Activated CD4-positive, alpha-beta T cell treated with anti-CD3 and anti-CD28 coated beads for 24 hours (primary cell): ENCODE measurements at places on chromosomes 16 and 17.

- no peak for DNase-seq
These were observed 214.9 kb upstream of the MPHOSPH6 start for GRCh38 chr16:82384949-82385348.

GRCh38 chr17:55909776-55910175 lies 158.9 kb downstream of the PCTP start:
- no peak for DNase-seq

DNA sequence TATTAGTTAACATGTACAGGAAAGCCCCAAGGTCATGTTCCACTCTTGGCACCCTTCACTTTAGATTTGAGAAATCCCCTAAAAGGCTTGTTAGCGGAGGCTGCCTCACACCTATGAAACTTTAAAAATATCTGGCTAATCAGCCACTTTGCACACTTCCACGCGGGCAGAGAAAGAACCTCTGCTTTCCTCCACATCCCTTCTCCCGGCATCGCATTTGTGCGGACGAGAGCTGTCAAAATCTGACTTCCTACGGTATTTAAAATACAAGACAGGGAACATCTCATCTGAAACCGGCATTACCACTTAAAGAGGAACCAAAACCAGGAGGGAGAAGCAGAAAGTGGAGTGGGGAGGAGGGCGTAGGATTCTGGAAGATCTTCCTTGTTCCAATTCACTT lies 422.3 kb downstream of the TMEM114 start:
- no peak for DNase-seq

DNA sequence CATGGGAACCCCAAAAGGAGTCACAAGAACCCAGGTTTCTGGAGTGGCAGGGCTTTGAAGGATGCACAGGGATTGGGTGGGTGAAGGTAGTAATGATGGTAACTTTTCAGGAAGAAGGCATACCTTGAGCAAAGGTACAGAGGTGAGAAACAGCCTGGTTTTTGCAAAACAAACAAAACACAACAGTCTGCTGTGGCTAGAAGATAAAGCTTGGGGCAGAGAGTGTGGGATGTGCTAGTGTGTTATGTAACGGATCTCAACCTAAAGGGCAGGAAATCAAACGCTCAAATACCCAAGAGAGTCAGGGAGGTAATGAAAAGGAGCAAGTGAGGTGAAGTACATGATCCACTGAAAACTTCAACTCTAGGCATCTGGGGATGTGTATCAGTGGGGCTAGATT lies 4.6 kb downstream of the PTGES3L start:
- DNase-seq: no peak

DNA sequence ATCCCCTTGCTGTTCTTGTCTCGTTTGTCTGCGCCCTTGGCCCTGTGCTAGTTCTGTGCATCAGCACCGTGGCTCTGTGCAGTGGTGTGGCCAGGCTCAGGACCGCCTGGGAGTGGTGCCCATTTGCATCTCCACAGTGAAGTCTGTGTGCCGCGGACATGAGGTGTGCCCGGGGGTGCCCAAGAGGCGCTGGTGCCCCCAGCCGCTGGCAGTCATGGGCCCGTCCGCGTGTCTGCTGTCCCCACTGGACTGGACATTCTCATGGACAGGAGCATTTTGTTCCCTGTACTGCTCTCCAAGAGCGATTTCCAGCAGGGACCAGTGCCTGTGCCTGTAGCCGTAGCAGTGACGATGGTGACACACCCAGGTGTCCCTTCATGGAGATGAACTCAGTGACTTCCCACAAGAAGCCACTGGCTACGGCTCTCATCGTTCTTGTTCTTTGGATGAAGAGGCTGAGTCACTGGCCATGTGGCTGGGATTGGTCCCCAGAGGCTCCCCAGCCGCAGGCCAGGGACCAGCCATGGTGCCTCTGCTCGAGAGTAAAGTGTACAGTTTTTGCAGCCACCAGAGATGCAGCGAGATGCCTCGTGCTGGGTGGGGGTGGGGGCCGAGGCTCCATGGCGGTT lies 13.0 kb upstream of the MC1R start:
- no peak for DNase-seq

GRCh38 chr17:78499715-78500540 lies 77.3 kb downstream of the DNAH17 start:
- DNase-seq: no peak

GRCh38 chr17:2233441-2233947 lies 70.1 kb downstream of the SMG6 start:
- DNase-seq: no peak

DNA sequence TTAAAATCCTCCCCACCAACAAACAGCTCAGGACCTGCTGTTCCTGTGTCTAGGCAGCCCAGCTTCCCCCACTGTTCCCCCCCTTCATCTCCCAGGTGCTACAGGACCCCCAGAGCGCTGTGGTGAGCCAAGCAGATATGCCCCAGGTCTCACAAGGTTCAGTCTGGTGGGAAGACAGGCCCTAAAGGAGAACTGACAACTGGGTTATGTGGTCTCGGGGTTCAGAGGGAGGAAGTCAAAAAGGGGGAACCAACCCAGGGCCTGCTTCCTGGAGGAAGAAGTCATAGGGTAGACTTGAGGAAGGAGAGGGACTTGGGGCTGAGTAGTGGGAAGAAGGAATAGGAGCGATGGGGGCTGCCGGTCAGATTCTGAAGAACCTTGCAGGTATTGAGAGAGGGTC lies 2.6 kb downstream of the RIPOR1 start:
- DNase-seq: no peak

- no peak for DNase-seq
These were observed 2.3 kb upstream of the PECAM1 start for GRCh38 chr17:64393000-64393402.

- no peak for DNase-seq
These were observed 529.7 kb downstream of the WWOX start for GRCh38 chr16:78629173-78629572.

DNA sequence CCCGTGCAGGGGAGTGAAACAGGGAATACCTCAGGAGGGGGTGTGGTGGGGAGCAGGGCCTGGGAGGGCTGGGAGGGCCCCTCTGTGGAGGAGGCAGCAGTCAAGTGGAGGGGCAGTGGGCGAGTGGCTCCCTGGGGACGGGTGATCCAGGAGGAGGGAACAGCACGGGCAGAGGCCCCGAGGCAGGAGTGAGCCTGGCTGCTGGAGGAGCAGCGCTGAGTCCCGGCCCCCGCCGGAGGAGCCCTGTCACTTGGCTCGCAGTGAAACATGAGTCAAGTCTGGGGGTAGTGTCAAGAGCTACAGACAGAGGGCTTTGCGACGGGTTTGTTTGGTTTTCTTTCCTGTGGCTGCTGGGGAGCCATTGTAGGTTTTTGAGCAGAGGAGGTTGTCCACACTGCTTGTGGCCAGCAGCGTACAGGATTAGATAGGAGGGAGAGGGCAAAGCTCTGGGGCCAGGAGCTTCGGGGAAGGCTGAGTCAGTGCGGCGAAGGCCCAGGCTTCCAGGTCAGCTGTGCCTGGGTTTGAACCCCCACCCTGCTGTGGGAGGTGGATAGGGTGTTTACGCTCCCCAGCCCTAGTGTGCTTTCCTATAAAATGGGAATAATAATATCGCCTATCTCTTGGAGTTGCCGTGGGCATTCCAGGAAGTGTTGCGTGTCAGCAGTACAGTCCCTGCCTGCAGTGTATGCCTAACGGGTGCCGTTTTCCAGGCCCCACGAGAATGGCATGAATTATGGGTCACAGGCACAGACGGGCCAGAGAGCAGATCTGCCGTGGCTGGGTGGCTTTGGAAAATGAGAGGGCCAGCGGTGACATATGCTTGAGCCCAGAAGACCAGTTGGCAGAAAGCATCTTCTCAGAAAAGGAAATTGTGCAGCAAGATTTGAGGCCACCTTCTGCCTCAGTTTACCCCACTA lies 115.9 kb upstream of the CIBAR2 start:
- no peak for DNase-seq

DNA sequence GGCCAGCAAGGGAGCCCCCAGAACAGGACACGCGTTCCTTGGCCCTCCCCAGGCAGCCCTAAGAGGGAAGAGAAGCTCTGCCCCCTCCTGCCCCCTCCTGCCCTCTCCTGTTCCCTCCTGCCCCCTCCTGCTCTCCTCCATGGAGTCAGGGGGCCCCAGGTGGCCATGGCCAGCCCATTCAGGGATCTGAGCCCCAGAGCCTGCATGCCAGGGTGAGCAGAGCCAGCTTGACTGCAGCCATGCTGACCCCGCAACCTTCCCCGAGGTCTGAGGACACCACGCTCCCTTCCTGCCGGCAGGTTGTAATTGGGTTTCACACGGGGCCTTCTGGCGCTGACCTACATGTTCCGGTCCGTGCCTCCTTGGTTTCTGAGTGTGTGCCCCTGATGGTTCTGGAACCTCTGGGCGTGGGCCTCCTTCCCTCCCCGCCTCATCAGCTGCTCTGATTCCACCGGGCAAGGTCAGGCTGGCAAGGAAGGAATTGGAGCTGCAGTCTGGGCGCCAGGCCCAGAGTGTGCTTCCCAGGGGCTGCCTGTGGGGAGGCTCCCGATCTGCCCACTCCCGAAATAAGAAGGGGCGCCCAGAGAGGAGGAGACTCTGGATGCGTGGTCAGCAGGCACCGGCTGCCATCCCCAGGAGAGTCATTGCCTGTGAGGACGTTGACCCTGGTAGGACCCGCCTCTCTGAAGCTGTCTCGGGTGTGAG lies 23.7 kb upstream of the NPTX1 start:
- no peak for DNase-seq

DNA sequence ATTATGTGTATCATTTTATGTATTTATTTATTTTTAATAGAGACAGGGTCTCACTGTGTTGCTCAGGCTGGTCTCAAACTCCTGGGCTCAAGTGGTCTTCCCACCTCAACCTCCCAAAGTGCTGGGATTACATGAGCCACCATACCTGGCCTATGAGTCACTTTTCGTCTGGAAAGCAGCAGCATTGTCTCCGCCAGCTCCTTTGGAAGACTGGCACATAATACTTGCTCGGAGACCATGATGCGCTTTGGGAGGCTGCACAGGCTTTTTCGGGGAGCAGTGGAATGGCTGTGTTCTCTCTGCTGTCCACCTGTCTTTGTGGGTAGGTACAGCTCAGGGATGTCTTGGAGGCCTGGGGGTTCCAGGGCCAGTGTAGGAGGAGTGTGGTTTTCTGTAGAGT lies 102.2 kb downstream of the AATF start:
- DNase-seq: no peak

GRCh38 chr16:66616592-66616991 lies 12.1 kb downstream of the CMTM3 start:
- no peak for DNase-seq

DNA sequence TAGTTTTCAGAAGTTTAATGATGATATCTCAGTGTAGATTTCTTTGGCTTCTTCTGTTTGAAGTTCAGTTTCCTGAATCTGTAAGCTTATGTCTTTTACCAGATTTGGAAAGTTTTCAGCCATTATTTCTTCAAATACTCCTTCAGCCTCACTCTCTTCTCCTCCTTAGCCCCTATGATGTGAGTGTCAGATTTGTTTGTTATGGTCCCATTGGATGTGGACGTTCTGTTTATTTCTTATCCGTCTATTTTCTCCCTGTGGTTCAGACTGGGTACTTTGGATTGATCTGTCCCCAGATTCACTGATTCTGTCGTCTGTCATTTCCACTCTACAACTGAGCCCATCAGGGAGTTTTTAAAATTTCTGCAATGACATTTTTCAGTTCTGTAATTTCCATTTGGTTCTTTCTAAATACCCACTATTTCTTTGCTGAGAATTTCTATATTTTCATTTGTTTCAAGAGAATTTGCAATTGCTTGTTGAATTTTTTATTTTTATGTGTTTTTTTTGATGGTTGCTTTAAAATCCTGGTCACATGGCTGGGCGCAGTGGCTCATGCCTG lies 110.9 kb downstream of the SEC14L1 start:
- DNase-seq: no peak

GRCh38 chr16:27820646-27821345 lies 242.7 kb downstream of the GSG1L start:
- DNase-seq: no peak

- no peak for DNase-seq
These were observed 1.0 kb upstream of the RHOT1 start for GRCh38 chr17:32141258-32141657.

GRCh38 chr16:9395958-9396359 lies 304.5 kb downstream of the HAPSTR1 start:
- no peak for DNase-seq
